ENCODE measurements at places on chromosomes 7 and 10. TPM values are rescaled to one million over a fixed set of nuclear protein-coding genes. Genes with fewer than 3 reads are reported as not detected.

- no peak for DNase-seq
Observed at GRCh38 chr7:115637128-115637527, 393.4 kb downstream of the TFEC start.

Gene PNLIPRP1
- total RNA-seq = not detected

DNA sequence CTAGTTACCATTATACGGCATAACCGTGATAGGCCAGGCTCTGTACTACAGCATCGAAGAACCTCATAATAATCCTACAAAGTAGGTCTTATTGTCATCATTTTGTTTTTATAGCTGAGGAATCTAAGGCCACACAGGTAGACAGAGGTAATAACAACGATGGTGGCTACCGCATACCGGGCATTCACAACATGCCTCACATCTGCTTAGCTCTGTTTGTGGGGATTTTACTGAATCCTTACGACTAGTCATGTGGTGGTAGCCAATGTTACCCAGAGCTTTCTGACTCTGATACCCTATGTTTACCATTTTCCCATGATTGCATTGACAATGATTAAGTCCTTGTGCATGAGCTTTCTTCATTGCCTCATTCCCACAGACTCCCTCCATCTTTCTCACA is 269.4 kb downstream of the TCF7L2 start:
- DNase-seq = no peak

Gene PRSS1
- total RNA-seq = not detected

Gene OR2A1
- total RNA-seq = not detected

Gene OGDHL
- total RNA-seq = 0.40 TPM

Gene H2BK1
- not detected for total RNA-seq

DNA sequence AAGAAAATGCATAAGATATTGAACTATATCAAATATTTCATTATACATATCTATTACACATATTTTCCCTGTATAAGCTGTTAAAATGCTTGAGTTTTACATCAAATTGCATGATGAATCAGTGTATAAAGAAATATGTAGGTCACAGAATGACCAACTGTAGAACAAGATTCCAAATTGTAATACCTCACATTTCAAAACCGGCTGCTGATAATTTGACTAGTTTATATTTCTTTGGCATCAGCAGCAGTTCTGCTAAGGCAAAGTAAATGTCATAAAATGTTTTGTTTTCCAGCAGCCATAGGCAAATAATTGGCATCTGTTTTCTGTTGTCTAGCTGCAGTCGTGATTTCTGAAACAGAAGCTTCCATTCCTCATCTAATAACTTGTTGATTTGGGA is 633.9 kb downstream of the ARL4A start:
- no peak for DNase-seq

DNA sequence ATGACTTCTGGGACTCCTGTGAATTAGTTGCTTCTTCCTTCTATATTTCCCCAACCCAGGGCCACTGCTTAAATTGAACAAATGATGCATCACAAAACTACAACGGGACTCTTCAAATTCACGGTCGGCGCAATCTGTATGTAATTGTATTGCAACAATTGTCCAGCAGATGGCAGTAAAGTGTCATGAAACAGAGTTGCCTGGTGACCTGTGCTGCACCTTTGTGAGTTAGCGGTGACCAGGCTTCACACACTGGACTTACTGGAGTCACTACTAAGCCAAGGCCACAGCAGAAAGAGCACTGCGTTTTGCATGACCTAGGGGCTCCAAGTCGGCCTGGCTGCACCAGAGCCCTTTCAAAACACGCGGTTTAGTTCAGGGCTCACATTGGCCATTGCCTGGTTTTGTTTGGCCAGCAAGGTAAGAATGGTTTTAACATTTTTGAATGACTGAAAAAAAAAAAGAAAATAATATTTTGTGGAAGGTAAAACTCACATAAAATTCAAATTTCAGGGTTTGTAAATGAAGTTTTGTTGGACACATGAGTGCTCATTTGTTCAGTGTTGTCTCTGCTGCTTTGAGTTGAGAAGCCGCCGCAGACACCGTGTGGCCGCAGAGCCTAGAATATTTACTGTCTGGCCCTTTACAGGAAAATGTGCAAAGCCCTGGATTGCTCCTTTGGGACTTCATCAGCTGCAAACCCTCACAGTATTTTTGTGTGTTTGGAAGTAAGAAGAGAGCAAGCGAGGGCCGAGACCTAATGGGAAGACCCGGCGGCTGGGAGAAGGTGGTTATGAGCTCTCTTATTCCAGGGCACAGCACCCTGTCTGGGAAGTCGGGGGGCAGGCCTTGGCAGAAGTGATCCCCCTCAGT is 23.2 kb upstream of the ZNF32 start:
- DNase-seq = peak; percentile 53

DNA sequence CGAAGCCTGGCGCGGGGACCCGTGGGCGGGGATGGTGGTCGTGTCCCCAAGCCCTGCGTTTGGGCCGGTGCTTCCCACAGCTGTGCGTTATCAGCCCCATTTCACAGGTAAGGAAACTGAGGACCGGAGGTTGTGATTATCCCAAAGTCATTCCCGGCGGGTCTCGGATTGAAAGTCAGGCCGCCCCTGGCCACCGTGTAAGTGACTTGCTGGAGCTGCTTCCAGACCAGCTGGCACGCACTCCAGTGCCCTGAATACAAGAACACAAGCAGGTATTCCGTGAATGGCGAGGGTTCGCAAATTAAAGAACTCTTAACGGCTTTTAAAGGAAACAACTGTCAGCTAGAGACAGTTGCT is 675 bp upstream of the ATE1 start:
- DNase-seq = no peak

DNA sequence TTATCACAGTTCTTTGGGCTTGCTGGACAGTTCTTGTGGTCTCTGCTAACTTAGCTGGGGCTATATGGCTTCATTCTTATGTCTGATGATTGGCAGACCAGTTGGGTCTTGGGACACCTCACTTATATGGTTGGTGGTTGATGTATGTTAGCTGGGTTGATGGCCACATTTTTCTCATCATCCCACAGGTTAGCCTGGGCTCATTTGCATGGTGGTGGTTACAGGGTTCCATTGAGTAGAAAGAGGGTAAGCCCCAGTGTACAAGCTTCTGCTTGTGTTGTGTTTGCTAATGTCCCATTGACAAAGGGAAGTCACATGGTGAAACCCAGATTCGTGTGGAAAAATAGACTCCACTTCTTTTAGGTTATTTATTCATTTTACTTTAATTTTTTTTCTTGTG is 40.6 kb downstream of the TMEM60 start:
- peak; percentile 50 for DNase-seq

DNA sequence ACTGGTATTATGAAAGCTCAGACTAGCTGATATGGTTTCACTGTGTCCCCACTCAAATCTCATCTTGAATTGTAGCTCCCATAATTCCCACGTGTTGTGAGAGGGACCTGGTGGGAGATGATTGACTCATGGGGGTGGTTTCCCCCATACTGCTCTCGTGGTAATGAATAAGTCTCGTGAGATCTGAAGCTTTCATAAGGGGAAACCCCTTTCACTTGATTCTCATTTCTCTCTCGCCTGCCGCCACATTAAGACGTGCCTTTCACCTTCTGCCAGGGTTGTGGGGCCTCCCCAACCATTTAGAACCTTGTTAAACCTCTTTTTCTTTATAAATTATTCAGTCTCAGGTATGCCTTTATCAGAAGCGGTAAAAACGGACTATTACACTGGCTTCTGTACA is 40.3 kb downstream of the COL13A1 start:
- peak; percentile 61 for DNase-seq

- DNase-seq = no peak
Observed at GRCh38 chr10:127300868-127301321, 104.5 kb upstream of the INSYN2A start.

Gene AASS
- 0.76 TPM for total RNA-seq

DNA sequence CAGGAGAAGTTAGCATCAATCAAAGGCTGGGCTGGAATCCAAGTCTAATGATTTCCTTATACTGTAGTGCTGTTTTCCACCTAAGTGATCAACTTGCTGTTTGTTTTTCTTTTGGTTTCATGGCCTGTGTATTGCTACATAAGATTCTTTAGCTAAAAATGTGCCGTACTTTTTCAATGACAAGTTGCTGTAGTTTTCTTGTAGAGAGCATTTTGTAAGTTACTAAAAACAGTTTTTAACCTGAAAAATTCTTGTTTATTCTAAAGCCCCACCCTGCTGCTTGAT is 1.3 kb downstream of the HELLS start:
- no peak for DNase-seq

Gene CHST15
- 0.36 TPM for total RNA-seq

- no peak for DNase-seq
Observed at GRCh38 chr7:17770710-17771375, 169.5 kb downstream of the SNX13 start.

DNA sequence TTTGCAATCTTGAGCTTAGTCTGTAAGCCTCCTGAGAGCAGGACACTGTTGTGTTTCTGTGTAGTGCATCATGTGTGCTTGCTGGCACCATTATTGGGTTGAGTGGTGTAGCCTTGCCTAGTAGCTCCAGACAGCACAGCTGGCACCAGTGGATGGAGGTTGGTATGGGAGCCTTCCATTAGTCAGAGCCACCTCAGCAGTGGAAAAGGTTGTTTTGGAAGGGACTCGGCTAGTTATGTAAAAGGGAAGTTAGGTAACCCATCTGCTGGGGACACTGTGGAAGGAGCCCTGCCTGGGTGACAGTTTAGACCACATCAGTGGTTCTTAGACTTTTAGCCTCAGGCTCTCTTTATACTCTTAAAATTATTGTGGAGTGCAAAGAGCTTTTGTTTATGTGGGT is 16.3 kb downstream of the MINDY4 start:
- DNase-seq = no peak

Gene TPST1
- total RNA-seq = 2.4 TPM

DNA sequence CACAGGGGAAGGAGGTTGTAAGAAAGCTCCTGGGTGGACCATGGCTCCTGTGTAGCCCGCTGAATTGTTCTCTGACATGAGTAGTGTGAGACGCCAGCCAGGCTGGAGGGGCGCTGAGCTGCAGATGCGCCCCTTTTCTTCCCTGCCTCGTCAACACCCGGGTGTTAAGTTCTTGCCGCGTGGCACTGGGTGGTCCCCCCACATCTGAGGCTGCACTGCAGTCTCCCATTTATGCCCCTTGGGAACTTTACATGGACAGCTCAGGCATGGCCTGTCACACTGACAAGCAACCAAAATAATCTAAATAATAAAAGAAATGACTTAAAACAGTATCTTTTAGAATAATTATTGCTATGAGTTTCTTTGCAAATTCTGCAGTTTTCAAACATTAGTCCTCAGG is 34.6 kb upstream of the HSPA12A start:
- no peak for DNase-seq

GRCh38 chr7:141700848-141701371 is 1.1 kb downstream of the DENND11 start:
- peak; percentile 26 for DNase-seq

DNA sequence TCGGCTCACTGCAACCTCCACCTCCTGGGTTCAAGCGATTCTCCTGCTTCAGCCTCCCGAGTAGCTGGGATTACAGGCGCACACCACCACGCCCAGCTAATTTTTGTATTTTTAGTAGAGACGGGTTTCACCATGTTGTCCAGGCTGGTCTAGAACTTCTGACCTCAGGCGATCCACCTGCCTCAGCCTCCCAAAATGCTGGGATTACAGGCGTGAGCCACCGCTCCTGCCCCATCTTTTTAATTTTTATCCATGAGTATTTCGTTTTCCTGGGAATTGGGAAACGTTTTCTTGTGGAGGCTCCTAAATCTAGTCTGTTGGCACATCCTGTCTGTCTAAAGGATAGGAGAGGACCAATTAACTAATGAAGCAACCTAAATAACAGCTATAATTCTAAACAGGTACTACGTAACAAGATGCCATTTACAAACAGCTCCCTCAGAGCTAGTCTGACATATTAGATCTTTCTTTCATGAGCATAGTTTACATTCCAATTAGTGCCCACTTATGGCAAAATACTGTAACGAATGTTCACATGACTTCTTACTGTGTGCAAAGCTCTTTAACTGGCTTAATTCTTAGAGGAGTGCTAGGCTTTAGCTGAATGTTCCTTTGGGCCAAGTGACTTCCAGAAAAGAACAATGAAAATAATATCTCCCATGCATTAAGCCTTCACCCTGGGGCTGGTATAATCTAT is 151.0 kb upstream of the YAE1 start:
- DNase-seq = no peak
